ENCODE measurements at places on chromosomes 12 and 14. TPM values are rescaled to one million over a fixed set of nuclear protein-coding genes. Genes with fewer than 3 reads are reported as not detected.

E2F7 gene
- total RNA-seq, result 6.0 TPM

CD163 gene
- not detected for total RNA-seq

PSMC1 gene
- 227 TPM for total RNA-seq

CD27 gene
- total RNA-seq, result not detected

UNC119B gene
- total RNA-seq, result 23.8 TPM

TROAP gene
- 100 TPM for total RNA-seq

GYS2 gene
- not detected for total RNA-seq

SIX6 gene
- total RNA-seq, result not detected

IRAK3 gene
- 0.91 TPM for total RNA-seq

RAB15 gene
- 20.2 TPM for total RNA-seq

AMN1 gene
- 9.0 TPM for total RNA-seq

PROX2 gene
- not detected for total RNA-seq

TCTN1 gene
- total RNA-seq, result 28.3 TPM

PLEK2 gene
- total RNA-seq, result 21.8 TPM

MYF6 gene
- not detected for total RNA-seq

GCH1 gene
- 4.2 TPM for total RNA-seq

COPZ1 gene
- 296 TPM for total RNA-seq

CCDC175 gene
- total RNA-seq, result not detected

TGM1 gene
- 0.89 TPM for total RNA-seq

TMEM30B gene
- 0.81 TPM for total RNA-seq

GTF2H3 gene
- total RNA-seq, result 29.1 TPM

GLIPR1L1 gene
- not detected for total RNA-seq

VDR gene
- total RNA-seq, result 2.1 TPM

ADAM21 gene
- not detected for total RNA-seq

TESPA1 gene
- total RNA-seq, result not detected

BBOF1 gene
- total RNA-seq, result 5.5 TPM

RASSF9 gene
- total RNA-seq, result 1.0 TPM

C3AR1 gene
- total RNA-seq, result not detected

IL22 gene
- total RNA-seq, result not detected

VAMP1 gene
- 13.4 TPM for total RNA-seq

SEC23A gene
- 73.9 TPM for total RNA-seq

SSTR1 gene
- total RNA-seq, result not detected

GLT1D1 gene
- total RNA-seq, result not detected

GPN3 gene
- total RNA-seq, result 27.2 TPM

FAM181A gene
- not detected for total RNA-seq

All from A549 treated with Mapracorat at 1 μM for 4 hours (cell line).